Vagina (tissue), 2 donors: ENCODE measurements at places on chromosomes 16 and 17.

DNA sequence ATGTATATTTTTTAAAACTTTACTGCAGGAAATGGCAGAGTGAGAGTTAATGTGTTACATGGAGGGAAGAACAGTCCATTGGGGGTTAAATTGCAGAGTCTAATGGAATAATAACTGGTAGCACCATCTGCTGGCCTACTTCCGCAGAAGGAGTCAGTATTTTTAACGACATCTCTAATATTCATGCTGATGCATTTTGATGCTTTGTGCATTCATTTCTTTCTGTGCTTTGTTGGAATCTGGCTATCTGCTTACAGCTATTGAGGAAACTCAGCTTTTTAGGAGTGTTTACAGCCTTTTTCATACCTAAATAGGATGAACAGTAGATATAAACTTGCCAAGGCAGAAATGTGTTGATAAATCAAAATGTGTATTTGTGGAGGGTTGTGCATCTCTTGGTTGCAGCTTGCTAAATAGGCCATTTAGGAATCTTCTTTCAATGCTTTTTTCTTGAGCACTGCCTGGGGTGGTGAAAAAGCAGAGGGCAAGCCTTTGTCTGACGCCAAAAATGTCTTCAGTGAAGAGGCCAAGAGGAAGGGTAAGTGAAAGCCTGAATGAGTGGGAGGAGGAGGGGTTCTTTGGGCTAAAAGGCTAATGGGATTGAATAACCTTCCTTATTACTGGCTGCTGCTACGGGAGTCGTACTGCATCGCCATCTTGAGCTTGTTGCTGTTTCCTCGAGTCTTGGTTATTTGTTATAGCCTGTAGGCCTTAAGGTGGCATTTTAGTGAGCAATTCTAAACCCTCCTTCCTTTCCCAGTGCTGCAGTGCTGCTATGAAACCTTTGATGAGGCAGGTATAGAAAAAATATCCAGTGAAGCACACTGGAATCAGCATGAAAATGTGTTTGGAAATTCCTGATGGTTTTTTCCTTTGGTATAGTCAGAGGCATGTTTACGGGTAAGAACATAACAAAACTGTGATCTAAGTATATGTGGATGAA is 153.3 kb downstream of the CHD9 start:
- no peak for DNase-seq

DNA sequence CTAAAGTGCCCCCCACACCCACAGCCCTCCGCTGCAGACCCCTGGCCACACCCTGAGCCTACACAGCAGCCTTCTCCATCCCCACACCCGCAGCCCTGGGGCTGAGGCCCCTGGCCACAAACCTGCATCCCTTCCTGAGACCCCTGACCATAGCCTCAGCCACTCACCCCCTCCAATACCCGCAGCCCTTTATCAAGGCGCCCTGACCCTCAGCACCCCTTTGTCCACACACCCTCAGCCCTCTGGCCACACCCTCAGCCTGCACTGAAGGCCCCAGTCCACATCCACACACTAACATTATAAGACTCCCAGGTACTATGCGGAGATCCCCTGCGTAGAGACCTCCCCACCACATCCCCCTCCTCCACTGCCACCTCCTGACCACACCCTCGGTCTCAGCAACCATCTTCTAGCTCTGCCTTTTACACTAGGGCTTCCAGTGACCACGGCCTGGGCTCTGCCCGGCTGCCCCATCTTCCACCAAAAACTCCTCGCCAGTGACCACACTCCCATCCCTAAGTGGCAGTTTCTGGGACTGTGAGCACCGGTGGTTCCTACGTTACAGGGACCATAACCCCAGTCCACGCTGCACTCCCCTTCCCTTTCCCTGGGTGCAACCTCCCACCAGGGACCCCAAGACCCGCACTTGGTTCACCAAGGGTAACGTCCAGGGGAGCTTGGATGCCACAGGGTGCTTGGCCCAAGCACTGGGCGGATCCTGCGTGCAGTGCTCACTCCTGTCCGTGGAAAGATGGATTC is 818 bp downstream of the TPPP3 start:
- DNase-seq, result no peak

DNA sequence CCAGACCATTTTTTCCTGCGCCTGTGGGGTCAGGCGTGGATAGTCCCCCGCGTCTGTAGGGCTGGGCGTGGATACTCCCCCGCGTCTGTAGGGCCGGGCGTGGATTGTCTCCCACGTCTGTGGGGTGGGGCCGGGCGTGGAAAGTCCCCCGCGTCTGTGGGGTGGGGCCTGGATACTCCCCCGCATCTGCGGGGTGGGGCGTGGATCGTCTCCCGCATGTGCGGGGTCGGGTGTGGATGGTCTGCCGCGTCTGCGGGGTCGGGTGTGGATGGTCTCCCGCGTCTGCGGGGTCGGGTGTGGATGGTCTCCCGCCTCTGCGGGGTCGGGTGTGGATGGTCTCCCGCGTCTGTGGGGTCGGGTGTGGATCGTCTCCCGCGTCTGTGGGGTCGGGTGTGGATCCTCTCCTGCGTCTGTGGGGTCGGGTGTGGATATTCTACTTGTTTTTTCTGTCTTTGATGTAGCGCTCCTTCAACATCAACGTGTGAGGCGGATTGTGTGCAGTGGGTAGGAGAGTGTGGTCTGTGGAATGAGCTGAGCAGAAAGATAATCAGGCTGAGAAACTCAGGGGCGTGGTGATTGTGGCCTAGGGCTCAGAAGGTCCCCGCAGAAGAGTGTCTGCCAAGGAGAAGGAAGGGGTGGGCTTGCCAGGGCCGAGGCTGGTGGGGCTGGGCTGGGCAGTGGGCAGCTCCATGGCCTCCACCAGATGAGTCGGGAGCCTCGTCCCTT is 3.2 kb downstream of the GNPTG start:
- DNase-seq, result no peak

DNA sequence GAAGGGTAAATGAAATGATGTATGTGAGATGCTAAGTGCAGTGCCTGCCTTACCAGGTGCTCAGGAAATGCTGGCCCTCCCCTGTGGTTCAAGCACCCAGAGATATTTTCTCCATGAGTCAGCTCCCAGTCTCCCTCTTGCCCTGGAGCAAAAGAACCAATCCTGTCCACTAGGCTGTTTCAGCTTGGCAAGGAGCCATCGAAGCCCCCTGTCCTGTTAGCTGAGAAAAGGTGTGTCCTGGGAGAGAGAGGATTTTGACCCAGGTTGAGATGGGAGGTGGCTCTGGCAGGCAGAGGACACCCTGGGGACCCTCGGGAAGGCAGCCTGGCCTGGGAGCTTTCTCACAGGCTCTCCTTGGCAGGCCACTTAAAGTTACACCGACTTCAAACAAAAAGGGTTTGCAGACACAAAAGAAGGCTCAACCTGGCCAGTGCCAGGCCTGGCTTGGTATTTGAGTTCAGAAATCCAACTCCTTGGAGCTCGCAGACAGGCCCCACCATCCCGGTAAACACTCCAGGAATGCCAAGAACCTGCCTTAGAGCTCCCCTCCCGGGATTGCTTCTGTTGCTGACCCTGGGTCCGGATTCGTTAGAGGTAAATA is 29.6 kb downstream of the NTN1 start:
- no peak for DNase-seq

GRCh38 chr17:78668847-78669246 is 91.7 kb upstream of the DNAH17 start:
- no peak for DNase-seq

- DNase-seq, result no peak
Observed at GRCh38 chr17:3935140-3935542, 18.9 kb upstream of the P2RX1 start.

DNA sequence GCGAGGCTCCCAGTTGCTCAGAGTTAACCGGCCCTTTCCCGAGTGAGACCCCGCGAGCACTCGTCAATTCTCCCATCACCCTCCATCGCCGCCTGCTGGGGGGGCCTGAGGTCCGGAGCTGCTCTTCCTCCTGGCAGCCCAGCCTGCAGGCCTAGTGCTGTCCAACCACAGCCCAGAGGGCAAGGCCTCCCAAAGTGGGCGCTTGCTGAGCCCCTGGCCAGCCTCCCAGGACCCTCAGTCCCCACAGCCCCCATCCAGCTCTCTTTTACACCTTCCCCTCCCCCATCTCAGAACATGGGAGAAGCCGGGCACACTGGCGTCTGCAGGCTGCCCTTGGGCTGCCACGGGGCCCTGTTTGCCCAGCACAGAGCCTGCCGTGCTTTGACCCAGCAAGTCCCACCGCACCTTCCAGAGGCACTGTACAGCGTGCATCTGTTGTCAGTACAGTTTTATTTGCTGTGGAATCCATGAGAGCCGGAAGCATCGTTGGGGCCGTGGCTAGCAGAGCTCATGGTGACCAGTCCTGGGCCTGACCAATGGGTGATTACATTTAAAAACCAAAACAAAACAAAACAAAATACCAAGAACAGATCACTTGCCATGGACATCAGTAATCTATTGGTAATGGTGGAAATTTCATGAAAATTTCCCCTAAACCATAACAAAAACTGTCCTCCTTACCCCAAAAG is 96.1 kb upstream of the CBX4 start:
- no peak for DNase-seq
